ENCODE measurements at places on chromosomes 5 and 9.

GRCh38 chr9:123302348-123303214 is 34.2 kb upstream of the STRBP start:
- no peak for DNase-seq

DNA sequence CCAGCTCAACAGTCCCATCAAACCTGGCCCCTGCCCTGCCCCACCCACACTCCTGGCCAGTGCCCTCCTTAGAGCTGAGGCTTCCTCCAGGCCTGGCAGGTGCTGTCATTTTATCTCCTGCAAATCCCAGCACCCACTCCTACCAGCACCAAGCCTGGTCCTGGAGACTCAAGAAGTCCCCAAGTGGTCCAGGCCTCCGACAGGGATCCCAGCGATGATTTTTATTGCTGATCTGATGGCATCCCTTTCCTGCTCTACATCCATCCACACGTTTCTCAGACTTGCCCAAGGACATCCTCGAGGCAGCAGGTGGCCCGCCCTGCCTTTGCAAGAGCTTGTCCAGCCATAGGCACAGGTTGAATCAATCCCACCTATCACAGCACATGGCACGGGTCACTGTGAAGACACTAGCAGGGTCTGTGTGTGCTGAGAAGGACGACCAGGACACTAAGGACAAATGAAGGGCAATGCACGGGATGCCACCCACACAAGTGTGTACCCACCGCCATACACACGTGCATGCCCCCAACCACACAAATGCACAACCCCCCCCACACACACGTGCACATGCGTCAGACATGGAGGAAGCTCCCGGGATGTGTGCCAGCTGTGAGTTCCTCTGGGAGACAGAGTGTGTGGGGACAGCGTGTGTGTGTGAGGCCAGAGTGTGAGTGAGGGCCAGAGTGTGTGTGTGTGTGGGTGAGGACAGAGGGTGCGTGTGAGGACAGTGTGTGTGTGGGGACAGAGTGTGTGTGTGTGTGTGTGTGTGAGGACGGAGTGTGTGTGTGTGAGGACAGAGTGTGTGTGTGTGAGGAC is 62.4 kb upstream of the UBAC1 start:
- DNase-seq = peak; percentile 29

DNA sequence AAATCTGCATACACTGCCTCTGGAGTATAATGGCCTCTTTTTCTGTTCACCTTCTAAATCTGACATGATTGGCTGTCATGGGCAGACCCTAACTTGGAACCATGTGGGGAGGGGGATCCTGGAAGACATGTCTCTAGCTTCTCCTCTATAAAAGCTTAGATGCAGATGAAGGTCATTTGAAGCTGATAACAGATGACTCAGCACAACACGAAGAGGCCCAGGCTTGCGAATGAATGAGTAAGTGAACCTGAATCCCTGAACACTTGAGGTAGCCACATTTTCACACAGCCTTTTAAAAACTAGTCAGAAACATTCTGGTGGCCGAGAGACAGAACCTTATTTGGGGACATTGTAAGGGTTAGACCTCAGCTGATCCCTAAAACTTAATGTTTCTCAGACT is 282.6 kb downstream of the ELAVL2 start:
- no peak for DNase-seq

- DNase-seq = no peak
These were observed 14.2 kb upstream of the RALGDS start for GRCh38 chr9:133135146-133135745.

GRCh38 chr5:148972974-148973374 is 89.9 kb downstream of the SH3TC2 start:
- DNase-seq = no peak

DNA sequence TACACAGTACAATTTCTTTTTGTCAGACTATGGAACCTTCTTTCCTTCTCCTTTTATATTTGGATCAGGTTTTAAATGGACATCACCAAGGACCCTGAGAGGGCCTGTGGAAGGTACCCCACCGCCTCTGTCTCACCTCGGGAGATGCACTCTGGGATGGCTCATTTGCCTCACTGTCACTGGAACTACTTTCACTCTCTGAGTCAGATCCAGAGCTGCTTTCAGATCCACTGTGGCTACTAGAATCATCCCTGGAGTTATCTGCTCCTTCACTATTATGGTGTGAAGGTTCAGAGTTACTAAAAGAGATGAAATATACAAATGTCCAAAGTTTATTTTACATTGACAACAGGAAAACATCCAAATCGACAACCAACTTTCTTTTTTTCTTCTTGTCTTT is 24.6 kb downstream of the LEAP2 start:
- DNase-seq = no peak

GRCh38 chr9:123331346-123332060 is 24.5 kb upstream of the CRB2 start:
- DNase-seq = no peak

DNA sequence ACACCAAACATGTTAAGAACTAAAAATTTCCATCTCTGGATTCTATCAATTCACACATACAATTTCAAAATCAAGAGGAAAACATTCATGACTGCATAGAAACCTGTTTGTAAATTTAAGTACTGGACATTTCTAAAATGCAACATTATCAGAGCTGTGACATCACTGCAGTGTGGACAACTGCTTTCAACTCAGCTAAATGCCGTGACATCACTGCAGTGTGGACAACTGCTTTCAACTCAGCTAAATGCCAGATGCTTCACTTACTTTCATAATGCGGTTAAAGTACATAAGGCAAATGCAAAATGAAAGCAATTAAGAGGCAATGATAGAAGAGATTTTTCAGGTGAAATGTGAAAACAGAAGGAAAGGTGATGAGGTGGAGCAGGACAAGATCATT is 161.5 kb downstream of the ARL15 start:
- peak; percentile 76 for DNase-seq

DNA sequence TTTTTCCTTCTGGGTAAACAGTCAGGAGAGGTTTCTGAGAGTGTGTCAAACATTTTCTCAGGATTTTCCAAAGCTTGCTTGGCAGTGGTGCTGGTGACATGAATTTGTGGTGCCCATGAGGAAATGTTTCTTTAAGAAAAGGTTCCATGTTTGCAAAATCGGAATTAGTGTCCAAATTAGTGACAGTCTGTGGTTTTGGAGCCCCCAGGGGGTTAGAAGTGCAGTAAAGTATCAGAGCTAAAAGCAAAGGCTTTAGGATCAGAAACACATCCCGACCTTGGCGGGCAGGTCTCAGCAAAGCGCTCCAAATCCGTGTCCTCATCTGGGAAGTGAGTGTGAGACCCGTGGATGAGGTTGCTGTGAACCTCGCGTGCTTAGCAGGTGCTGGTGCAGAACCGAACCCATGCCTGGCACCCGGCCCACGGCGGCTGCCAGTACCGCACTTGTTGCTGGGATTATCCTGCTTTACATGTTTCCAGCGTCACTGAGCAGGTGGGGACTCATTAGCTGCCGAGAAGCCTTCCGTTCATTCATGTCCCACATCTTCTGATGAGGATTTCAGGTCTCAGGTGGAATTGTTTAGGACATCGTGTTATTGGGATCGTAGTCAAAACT is 70.8 kb upstream of the COL5A1 start:
- no peak for DNase-seq

DNA sequence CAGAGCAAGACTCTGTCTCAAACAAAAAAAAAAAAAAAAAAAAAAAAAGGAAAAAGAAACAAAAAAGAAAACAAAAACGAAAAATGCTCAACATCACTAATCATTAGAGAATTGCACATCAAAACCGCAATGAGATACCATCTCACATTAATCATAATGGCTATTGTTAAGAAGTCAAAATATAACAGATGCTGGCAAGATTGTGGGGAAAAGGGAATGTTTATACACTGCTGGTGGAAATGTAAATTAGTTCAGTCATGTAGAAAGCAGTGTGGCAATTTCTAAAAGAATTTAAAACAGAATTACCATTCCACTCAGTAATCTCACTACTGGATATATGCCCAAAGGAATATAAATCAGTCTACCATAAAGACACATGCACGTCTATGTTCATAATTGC is 50.4 kb upstream of the PRR16 start:
- no peak for DNase-seq

DNA sequence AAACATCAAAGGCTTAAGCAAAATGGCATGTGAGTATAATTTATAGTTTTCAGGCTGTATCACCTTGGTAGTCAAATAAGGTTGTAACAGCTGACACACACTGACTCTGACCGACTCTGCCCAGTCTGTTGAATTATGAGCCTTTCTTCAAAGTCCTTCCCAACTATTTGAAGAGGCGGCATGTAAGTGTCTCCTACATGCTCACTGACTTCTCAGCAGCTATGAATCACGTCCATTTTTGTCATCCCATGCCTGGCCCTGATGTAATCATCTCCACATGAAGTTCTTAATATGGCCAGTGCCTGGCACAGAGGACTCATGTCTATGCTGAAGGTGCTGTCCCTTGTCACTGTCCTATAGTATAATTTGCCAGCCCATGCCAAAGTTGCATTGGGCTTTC is 5.1 kb upstream of the PTBP3 start:
- DNase-seq = no peak

DNA sequence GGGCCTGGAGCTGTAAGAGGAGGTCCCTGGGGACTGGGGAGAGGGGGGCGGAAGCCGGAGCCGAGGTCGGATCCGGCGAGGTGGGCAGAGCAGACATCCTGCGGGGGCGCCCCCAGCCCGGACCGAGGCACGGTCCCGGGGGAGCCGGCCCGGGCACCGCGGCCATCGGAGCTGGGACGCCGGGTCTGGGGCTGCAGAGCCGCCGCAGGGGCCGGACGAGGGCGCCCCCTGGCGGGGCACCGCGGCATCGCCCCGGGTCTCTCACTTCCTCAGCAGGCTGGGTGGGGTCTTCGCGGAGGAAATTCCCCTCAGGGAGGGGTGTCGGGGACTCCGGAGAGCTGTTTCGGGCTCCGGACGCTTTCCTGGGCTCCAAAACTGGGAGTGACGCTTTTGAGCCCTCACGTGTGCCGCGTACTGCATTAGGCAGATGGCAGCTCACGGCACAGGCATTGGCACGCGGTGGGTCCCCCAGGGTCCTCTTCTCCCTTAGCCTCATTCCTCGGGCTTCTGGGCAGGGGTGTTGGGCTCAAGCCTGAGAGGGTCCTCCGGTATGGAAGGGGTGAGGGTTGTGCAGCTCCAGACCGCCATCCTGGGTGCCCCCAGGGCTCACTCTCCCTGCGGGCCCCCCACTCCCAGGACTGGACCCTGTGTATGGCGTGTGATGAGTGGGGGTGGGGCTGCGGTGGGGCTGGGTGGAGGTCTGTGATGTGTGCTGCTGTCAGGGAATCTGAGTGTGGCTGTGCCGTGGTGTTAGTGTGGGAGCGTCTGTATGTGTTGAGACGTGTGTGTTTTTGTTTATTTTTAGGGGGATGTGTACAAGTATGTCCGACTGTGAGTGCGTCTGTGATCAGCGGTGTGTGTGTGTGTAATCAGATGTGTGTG is 29.6 kb downstream of the LHX2 start:
- DNase-seq = no peak

- no peak for DNase-seq
These were observed 49.6 kb upstream of the RAPGEF6 start for GRCh38 chr5:131684595-131684994.

GRCh38 chr5:18375641-18376040 is 741.4 kb downstream of the TAF11L14 start:
- DNase-seq = peak; percentile 33

GRCh38 chr9:95116002-95116807 is 201.3 kb downstream of the FANCC start:
- DNase-seq = no peak

DNA sequence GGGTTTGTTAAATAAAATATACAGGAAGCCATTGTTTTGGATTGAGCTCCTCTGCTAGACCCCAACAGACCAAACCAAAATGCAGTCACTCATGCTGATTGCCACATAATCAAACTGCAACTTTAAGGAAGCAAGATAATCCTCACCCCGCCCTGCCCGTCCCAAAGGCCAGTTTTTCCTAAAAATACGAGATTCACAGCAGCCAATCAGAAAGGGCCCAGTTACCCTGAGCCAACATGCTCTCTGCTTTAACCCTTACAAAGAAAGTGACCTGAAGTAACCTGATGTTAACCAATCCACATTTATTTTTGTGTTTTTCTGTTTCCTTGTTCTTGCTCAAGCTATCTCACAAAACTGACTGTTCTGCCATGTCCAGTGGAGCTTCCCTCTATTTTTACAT is 21.5 kb upstream of the RNF20 start:
- no peak for DNase-seq

DNA sequence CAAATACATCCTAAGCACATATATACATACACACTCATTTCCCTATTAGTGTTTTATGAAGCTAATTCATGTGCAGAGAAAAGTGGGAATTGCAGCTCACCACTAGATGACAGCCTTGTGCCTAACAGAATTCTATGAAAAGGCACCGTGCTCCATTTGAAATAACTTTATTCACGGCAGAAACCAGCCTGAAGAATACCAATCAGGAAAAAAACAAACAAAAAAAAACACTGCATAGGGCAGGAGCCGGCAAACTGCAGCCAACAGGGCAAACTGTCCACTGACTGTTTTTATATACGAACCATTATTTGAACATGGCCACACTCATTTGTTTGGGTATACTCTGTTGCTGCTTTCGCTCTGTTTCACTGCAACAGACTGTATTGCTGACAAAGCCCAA is 33.6 kb downstream of the ERMP1 start:
- DNase-seq = no peak

DNA sequence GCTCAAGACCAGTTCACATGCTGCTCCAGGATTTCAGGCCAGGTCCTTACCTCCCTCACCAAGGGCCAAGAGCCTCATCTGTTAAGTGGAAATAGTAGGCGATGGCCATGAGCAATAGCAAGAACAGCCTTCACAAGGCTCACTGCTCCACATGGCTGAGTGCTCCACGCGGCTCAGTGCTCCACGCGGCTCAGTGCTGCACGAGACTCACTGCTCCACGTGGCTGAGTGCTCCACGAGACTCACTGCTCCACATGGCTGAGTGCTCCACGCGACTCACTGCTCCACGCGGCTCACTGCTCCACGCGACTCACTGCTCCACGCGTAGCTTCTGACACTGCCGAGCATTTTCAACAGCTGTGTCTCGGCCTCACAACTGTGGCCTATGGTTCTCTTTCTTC is 36.4 kb upstream of the ADAMTS2 start:
- DNase-seq = no peak

GRCh38 chr5:126182971-126183695 is 240.1 kb upstream of the GRAMD2B start:
- DNase-seq = no peak
